ENCODE measurements at places on chromosomes 2 and 18.
A peak's percentile ranks its signal among the peaks of the same experiment; 100 is the strongest.

DNA sequence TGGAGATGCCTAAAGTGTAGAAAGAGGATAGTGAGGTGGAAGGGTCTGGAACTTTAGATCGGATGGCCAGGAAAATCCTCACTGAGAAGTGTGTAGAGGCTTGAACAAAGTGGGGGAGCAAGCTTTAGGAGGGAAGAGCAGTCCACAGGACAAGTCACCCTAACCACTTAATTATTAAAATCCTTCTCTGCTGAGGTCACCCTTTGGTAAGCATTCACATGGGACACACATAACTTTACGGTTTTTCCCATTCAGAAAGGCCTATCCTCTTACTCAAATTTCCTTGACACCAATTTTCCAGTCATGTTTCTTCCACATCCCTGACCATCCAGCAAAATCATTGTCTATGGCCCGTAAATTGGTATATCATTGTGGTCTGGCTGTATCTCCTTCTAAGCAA lies 31.0 kb upstream of the ZEB2 start:
- DNase-seq: no peak

DNA sequence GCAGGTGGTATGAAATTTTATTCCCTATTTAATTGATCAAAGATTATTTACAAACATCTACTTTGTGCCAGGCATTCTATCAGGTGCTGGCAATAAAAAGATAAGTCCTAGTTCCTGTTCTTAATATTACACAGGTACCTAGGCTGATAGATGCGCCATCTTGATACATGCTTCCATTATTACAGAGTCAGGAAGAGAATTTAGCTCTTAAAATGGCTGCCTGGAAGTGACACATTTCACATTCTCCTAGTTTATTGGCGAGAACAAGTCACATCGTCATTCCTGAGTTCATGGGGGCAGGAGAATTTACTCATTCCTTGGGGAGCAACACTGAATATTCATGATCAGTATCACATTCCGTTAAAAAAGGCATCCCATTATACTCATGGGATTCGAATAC lies 1.1 kb upstream of the DARS1 start:
- DNase-seq: no peak

- no peak for DNase-seq
Observed at GRCh38 chr18:25360301-25360899, 8.4 kb upstream of the ZNF521 start.

- DNase-seq: no peak
Observed at GRCh38 chr2:24577481-24577880, 86.4 kb downstream of the NCOA1 start.

GRCh38 chr2:101204400-101205115 lies 48.1 kb upstream of the CNOT11 start:
- DNase-seq: no peak

GRCh38 chr18:41155910-41156851 lies 798.9 kb upstream of the PIK3C3 start:
- DNase-seq: no peak

- peak; percentile 51 for DNase-seq
Observed at GRCh38 chr2:3519255-3520205, at the start of gene ADI1. TSS of gene ADI1 (minus strand) at chr2:3519531. CDS start at chr2:3519487, 44 bp downstream.

DNA sequence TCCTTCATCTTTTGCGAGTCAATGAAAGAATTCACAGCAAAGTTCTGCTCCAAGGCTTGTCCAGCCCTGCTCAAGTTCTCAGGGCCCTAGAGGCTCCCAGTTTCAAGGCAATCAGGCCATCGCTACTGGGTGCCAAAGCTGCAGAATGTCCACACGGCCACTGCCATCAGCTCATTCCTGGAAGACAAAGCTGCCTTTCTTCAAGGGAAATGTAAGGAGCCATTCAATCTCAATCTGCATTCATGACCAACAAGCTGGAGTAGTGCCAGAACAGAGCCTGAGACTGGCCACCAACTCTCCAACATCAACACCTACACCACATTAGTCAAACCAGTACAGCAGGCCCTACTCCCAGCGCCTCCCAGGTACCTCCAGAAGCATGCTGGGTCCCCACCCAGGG lies 202.2 kb downstream of the TCF4 start:
- DNase-seq: no peak

DNA sequence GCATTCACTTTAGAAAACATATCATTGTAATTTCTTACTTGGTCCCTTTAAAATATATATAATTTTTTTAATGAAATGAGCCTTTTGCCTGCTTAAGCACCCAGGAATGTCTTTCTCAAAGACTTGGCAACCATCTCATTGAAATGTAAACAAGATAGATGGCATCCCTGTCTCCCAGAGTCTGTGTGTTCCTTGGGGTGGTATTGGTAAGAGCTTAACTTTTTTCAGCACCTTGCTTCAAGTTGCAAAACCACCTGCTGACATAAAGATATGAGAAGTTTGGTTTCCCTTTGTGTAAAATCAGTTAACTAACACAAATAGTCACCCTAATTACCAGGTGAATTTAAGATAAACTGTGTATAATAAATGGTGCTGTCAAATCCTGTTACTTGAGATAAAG lies 266.9 kb downstream of the DSC3 start:
- no peak for DNase-seq

DNA sequence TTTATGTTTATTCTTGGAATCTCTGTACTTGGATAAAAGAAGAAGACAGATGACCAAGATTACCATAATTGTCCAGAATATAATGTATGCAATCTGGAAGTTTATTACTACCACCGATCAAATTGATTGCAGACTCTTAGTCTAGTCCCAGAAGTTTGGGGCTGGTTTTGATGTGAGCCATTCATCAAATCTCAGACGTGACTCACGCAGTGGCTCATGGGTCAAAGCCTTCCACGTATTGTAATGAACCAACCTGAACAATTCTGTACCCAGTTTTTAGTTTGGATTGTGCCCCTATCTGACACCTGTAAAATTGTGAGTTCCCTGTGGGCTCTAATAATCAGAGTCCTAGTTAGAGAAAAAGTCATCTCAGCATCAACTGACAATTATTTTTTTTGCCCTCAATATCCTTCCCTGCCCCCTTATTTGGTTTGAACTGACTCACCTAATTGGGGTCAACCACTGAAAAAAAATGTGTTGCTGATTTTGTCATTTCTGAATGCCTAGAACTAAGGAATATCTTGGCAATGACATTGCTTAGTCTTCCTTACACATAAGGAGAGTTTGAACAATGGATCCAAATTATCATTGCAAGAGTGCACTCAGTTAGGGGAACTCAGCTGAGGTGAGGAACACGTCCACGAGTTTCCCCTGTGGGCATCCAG lies 219.5 kb upstream of the NRP2 start:
- DNase-seq: no peak

GRCh38 chr2:105087273-105087672 lies 49.4 kb downstream of the MRPS9 start:
- no peak for DNase-seq

DNA sequence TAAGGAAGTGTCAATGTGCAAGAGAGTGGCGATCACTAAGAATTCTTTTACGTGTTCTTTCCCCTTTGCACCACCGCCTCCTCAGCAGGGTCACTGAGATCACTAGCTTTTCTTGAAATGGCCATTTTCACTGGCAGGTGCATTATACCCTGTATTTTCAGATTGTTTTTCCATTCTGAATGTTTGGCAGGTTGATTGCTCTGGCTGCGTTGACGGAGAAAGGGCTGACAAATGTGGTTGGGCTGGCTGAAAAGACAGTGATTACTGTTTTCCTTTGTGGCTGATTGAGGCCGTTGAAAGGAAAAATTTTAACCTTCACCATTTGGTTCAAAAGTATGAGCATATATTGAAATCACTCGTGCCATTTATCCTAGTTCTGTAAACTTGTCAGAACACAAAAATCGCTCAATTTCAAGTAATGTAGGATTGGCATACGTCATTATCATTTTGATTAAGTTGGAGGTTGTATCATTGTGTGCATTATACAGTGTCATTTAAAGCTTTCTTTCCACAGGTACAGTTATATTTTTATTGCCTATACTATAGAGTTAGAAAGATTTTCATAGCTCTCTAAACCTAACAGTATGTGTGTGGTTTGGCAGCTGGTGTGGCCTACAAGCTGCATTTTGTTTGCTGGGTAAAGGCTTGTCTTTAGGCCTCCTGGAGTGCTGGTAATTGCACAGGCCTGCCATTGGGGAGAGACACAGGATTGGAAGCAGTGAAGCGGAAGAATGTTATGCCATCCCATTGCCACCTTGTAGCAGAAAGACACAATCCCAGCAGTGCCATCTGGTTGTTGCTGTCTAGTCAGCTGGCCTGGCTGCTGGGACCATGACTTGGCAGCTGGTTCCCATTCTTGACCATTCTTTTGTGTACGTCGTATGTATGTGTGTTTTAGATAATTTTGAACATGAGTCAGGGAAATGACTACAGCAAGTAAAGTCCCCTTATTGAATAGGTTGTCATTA lies 36.7 kb downstream of the DYNC1I2 start:
- peak; percentile 91 for DNase-seq

DNA sequence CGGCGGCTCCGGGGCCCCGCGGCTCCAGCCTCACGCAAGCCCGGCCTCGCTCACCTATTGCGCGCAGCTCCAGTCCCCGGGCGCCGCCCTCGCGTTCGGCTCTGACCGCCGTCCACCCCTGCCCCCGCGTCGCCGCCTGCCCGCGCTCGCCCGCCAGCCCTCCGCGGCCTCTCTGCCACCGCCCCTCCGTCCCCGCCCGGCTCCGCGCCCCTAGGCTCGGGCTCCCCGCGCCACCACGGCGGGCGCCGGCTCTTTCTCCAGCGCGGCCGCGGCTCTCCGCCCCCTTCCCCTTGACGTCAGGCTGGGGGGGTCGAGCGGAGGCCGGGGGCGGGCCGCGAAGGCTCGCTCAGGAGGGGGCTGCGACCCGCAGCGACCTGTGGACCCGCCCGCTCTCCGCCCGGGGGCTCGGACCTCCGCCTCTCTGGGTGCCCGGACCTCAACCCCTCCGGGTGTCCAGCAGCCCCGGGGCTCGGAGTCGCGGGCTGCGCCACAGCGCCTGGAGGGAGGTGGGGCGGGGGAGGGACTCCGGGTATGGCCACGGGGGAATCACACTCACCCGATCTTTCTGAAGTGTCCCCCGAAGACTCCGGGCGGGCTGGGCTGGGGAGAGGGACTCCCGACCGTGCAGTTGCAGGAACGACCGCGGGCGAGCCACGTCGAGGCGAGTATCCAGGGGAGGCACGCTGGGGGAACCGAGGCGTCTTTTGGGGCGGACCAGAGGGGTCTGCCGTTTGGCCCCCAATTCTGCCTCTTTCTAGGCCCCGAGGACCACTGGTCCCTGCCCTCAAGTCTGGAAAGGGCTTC lies at the start of gene SEMA4C:
TSS of gene SEMA4C (minus strand) at position 259 of the 804 bp plus-strand sequence. CDS start 2,194 bp downstream, outside the sequence.
- peak; percentile 33 for DNase-seq

GRCh38 chr2:67159929-67160328 lies 237.2 kb upstream of the ETAA1 start:
- no peak for DNase-seq

DNA sequence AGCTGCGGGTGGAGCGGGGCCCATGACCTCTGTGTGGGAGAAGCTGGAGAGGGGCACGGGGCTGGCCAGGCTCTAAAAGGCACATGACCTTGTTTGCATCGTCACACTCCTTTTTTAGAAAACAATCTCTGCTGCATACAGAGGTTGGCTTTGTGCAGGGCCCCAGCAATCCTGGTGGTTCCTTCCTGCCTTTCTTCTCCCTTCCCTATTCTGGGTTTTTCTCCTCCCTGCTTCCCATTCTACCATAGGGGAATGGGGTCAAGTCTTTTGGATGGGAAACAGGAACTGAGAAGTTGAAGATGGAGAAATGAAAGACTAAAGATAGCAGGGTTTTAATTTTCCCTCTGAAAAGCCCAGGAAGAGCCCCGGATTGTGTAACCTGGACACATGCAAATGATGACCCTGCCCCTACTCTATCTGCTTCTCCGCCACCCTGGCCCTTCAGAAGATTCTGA lies 53.9 kb downstream of the ASAP2 start:
- DNase-seq: no peak

GRCh38 chr2:197332641-197333040 lies 22.1 kb upstream of the ANKRD44 start:
- no peak for DNase-seq

DNA sequence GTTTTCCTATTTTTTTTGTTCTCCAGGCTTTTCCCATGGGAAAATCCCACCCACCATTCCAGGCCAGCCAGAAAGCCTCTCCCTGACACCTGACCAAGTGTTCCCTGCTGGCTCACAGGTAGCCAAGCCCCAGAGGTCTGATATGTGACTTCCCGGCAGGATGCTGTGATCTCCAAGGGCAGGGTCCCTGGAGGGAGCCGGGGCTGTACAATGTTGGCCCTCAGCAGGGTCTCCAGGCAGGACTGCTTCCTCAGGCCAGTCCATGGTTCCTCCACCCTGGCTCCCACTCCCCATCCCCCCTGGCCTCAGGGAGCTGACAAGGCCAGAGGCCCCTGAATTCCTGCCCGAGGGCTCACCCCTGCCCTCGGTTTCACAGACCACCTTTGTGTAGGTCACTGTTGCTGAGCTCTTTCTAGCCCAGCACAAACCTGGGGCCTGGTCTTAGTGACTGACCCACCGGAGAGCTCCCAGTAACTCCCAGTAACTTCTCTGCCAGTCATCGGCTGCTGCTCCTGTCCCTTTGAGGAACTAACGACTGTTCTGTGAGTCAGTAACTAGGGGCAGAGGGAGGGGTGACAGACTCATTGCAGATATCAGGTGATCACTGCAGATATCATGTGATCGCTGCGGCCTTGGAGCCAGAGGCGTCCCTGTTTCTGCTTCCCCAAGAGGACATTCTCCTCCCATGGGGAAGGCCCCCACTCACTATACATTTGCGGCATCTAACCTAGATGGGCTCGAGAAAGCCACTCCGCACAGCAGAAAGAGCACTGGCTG lies 38.7 kb downstream of the SDC1 start:
- DNase-seq: no peak

DNA sequence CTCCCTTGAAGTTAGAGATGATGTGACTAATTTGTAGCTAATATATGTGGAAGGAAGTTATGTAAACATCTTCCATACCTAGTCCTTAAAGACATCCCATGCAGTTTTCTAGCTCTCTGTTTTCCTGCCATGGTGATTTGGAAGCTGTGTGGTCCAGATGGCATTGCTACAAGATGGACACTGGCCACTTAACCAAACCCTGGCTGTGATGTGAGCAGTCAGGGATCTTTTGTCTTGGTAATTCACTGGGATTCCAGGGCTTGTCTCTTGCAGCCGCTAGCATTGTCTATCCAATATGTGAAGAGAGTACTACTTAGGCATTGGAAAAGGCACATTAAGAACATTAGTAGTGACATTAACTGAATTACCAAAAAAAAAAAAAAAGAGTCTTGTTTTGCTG lies 139.9 kb upstream of the DOCK10 start:
- no peak for DNase-seq

GRCh38 chr2:113755035-113755834 lies 1.2 kb downstream of the SLC35F5 start:
- DNase-seq: peak; percentile 5

GRCh38 chr2:169897834-169898233 lies 70.6 kb downstream of the UBR3 start:
- DNase-seq: no peak

DNA sequence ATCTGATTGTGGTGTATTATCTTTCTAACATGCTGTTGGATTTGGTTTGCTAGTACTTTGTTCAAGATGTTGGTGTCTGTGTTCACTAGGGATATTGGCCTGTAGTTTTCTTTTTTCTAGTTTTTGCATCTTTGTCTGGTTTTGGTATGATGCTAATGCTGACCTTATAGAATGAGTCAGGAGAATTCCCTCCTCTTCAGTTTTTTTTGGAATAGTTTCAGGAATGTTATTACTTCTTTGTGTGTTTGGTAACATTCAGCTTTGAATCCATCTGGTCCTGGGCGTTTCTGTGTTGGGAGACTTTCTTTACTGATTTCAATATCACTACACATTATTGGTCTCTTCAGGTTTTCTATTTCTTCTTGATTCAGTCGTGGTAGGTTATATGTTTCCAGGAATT lies 124.2 kb upstream of the EPB41L5 start:
- no peak for DNase-seq
